ENCODE measurements at places on chromosomes 4 and X. TPM values are rescaled to one million over a fixed set of nuclear protein-coding genes. Genes with fewer than 3 reads are reported as not detected.

The PHOX2B gene
- total RNA-seq, result not detected

The GSX2 gene
- total RNA-seq, result not detected

- no peak for DNase-seq
Measured at GRCh38 chr4:38284294-38285030, 324.3 kb downstream of the PTTG2 start.

DNA sequence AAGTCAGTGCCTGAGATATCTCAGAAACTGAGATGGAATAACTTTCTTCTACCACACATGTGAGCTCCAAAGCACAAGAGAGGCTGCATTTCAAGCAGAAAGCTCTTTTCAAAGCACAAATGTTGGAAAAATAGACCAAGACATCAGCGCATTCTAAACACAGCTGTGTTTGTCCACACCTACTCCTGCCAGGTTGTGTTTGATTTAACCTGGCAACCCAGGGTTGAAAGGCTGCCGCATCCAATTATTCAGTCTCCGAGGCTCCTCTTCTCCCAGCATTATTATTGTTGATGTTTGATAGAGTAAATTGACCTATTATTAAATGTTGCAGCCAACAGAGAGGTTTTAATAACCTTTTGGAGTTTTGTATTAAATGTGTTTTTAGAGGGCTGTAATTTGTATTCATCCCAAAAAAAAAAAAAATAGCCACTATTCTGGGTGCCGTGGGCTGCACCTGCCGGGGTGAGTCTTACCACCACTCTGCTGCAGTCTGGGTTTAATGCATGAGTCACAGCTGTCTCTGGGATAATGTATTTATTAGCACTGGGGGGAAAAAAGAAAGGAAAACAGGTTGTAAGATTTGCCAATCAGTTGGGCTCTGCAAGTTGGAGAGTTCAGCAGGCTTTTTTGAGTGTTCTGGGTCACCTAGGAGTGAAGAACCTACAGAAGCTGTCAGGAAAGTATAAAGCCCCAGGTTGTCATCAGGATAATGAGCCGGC, 105.2 kb upstream of the NOCT start:
- DNase-seq, result peak; percentile 29

- DNase-seq, result no peak
Measured at GRCh38 chrX:57587607-57588006, 4.2 kb upstream of the ZXDB start.

GRCh38 chrX:11460347-11460746, 167.1 kb downstream of the AMELX start:
- no peak for DNase-seq

DNA sequence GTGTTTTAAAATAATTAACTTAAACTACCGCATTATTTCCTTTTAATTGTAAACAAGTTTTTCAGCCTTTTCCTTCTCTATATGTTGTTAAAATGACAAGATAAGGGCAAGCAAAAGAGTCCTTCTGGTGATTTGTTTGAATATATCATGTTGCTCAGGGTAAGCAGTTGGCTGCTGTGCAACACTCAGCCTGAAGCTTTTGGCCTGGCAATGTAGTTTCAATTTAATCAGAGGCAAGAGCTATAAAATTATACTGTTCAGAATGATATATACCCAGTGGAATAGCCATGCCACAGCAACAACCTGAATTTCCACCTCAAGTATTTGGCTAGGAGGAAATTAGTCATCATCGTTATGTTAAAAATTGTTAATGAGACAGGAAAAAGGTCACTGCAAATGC, 53.4 kb downstream of the GRXCR1 start:
- DNase-seq, result no peak
